Cardiac muscle cell (in vitro differentiated cells and primary cell): ENCODE measurements at places on chromosomes 7 and 10. TPM values are rescaled to one million over a fixed set of nuclear protein-coding genes. Genes with fewer than 3 reads are reported as not detected.

- H3K27me3 ChIP-seq = no peaks in the 10 kb centered on the region
- peak; percentile 55 for DNase-seq
- peaks cover 17% of the 10 kb centered on the region for H3K4me1 ChIP-seq
- peak overlapping the region; percentile 50 for H3K27ac ChIP-seq
- no peak overlapping the region for H3K4me3 ChIP-seq
- H3K36me3 ChIP-seq = no peaks in the 10 kb centered on the region
Observed at GRCh38 chr7:92691578-92691977, 101.4 kb upstream of the FAM133B start.

DNA sequence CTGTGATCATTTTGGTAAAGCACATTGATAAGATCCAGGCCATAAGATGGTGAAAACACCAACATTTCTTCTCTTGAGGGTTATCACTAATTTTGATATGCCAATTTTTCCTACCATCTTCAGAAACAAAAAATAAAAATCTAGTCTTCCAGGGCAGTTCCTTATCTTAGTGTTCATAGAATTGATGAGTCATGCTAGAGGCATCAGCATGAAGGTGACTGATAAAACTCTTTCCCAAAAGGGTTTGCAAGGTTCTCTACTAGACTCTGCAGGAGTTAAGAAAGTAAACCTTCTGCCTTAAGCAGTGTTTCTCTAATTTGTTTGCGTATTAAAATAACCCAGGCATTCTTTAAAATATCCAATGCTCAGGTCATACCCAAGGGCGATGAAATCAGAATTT is 483.1 kb upstream of the CNTNAP2 start:
- H3K36me3 ChIP-seq = no peaks in the 10 kb centered on the region
- H3K27me3 ChIP-seq = no peaks in the 10 kb centered on the region
- no peaks in the 10 kb centered on the region for H3K4me1 ChIP-seq
- H3K4me3 ChIP-seq = no peak overlapping the region
- no peak overlapping the region for H3K27ac ChIP-seq

- DNase-seq = peak; percentile 40
- H3K4me3 ChIP-seq = no peak overlapping the region
- H3K27ac ChIP-seq = peak overlapping the region; percentile 92
- H3K36me3 ChIP-seq = peaks cover 2% of the 10 kb centered on the region
- no peaks in the 10 kb centered on the region for H3K27me3 ChIP-seq
Observed at GRCh38 chr10:122139627-122140170, 131.4 kb upstream of the BTBD16 start.

DNA sequence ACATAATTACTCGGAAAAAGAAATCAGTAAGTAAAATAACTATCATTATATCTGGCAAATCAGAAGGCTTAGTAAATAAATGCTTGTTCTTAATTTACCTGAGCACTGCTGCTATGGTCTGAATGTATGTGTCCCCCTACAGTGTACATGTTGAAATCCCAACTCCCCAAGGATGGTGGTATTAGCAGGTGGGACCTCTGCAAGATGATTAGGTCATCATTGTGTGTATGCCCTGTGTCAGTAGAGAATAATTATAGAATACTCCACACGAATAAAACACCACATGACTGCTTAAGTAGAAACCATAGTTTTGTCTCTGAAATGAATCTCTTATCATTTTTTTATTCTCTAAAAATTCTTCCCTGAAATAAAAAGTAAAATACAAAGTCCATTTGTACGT is 101.6 kb downstream of the RNF133 start:
- no peak overlapping the region for H3K4me3 ChIP-seq
- H3K27me3 ChIP-seq = no peaks in the 10 kb centered on the region
- H3K4me1 ChIP-seq = no peaks in the 10 kb centered on the region
- no peak for DNase-seq
- H3K27ac ChIP-seq = no peak overlapping the region
- no peaks in the 10 kb centered on the region for H3K36me3 ChIP-seq

GRCh38 chr10:62618054-62618453 is 186.5 kb upstream of the ADO start:
- no peaks in the 10 kb centered on the region for H3K36me3 ChIP-seq
- no peak for DNase-seq

The ACHE gene
- total RNA-seq = 25.6 TPM in 2 replicates

GRCh38 chr10:69893271-69893900 is 91.7 kb downstream of the COL13A1 start:
- H3K36me3 ChIP-seq = no peaks in the 10 kb centered on the region
- DNase-seq = no peak
- H3K4me1 ChIP-seq = no peaks in the 10 kb centered on the region
- no peaks in the 10 kb centered on the region for H3K27me3 ChIP-seq
- no peak overlapping the region for H3K4me3 ChIP-seq

The MSMB gene
- total RNA-seq = not detected in 2 replicates

The CYP3A7 gene
- not detected in 2 replicates for total RNA-seq

DNA sequence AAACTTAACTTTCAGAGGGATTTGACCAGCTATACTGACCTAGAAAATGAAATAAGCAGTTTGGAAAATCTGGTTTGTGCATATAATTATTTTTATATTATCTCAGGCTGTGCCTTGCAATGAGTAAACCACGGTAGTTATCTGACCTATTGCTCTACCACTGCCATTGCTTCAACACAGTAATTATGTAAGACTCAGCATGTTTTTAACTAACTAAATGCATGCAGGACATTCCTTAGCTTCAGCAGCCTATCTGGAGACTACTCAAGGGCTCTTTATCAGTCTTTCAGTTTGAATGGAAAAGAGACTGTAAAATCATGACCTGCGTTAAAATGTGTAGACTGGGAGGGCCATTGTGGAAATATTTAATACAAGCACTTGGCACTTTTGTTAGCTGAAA is 22.5 kb downstream of the CHN2 start:
- H3K27ac ChIP-seq = peak overlapping the region; percentile 1
- H3K27me3 ChIP-seq = no peaks in the 10 kb centered on the region
- DNase-seq = peak; percentile 75
- peaks cover 22% of the 10 kb centered on the region for H3K4me1 ChIP-seq
- no peak overlapping the region for H3K4me3 ChIP-seq

The HOXA3 gene
- 1.4 and 9.4 TPM in 2 replicates for total RNA-seq

GRCh38 chr10:122490268-122490667 is 28.9 kb downstream of the HTRA1 start:
- H3K4me3 ChIP-seq = no peak overlapping the region
- H3K36me3 ChIP-seq = no peaks in the 10 kb centered on the region
- no peak for DNase-seq
- H3K27me3 ChIP-seq = no peaks in the 10 kb centered on the region
- peaks cover 40% of the 10 kb centered on the region for H3K4me1 ChIP-seq
- H3K27ac ChIP-seq = no peak overlapping the region

GRCh38 chr10:102644646-102645387 is 538 bp downstream of the TRIM8 start:
- H3K4me1 ChIP-seq = peaks cover 26% of the 10 kb centered on the region
- DNase-seq = peak; percentile 85
- H3K27me3 ChIP-seq = no peaks in the 10 kb centered on the region
- peak overlapping the region; percentile 74 for H3K4me3 ChIP-seq
- H3K36me3 ChIP-seq = no peaks in the 10 kb centered on the region
- peak overlapping the region; percentile 96 for H3K27ac ChIP-seq

The PYROXD2 gene
- total RNA-seq = 22.9 and 45.1 TPM in 2 replicates

DNA sequence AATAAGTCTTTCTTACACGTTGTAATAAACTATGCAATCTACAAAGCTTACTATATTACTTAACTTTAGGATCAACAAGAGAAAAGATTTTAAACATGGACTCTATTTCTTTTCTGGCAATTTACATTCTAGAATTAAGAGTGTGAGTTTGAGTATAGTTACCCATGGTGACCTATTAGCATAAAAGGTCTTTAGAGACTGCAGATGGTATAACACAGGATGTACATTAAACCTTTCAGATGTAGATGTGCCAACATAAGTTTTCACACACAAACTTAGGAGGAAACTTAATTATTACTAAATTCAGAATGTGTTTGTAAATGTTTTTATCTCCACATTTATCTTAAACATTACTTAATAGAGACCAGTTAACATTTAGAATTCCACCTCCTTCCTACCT is 54.1 kb downstream of the KCND2 start:
- no peaks in the 10 kb centered on the region for H3K27me3 ChIP-seq
- H3K27ac ChIP-seq = no peak overlapping the region
- no peaks in the 10 kb centered on the region for H3K36me3 ChIP-seq

DNA sequence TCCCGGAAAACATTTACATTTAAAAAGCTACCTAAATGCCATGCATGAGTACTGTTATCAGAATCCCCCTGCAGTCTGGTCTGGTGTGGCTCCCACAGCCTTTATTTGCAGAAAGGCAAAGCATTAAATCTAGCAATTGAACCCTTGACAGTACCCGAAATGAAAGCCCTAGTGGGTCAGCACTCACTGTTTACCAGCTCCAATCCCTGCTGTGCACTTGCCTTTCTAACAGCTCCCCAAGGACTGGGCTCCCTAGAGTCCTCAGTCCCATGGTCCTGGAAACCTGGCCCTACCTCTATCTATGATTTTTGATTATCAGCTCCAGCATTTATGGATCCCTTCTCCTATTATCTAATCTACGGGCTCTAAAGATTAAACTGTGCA is 1.9 kb upstream of the MACC1 start:
- no peak overlapping the region for H3K27ac ChIP-seq
- no peak for DNase-seq
- peaks cover 8% of the 10 kb centered on the region for H3K4me1 ChIP-seq
- no peaks in the 10 kb centered on the region for H3K27me3 ChIP-seq
- H3K36me3 ChIP-seq = no peaks in the 10 kb centered on the region

- DNase-seq = no peak
- H3K36me3 ChIP-seq = no peaks in the 10 kb centered on the region
- H3K27me3 ChIP-seq = no peaks in the 10 kb centered on the region
- H3K4me3 ChIP-seq = no peak overlapping the region
Observed at GRCh38 chr7:140223515-140224221, 46.9 kb upstream of the KDM7A start.

The GRM8 gene
- 0.18 and 1.3 TPM in 2 replicates for total RNA-seq

The STEAP1B gene
- 0.11 TPM in 1 of 2 replicates, not detected in the other for total RNA-seq

DNA sequence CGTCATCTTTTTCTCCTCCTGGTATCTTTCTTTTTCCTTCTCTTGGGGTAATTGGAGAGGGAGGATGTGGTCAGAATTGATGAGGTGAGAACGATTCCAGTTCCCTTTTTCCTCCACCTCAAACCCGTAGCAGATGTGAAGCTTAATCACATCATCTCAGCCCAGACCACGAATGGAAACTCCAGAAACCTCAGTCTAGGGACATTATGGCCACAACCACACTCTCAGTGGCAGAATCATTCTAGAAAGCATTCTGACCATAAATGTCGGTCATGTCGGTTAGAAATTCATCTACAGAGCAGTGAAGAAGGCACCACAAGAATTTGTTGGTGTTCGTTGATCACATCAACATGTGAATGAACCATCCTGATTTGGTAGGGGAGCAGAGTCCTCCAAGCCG is 78.7 kb downstream of the GATA3 start:
- peaks cover 4% of the 10 kb centered on the region for H3K4me1 ChIP-seq
- no peak overlapping the region for H3K27ac ChIP-seq
- no peak overlapping the region for H3K4me3 ChIP-seq
- peaks cover 3% of the 10 kb centered on the region for H3K27me3 ChIP-seq

The GPNMB gene
- total RNA-seq = 0.39 TPM in 1 of 2 replicates, not detected in the other

The PRSS37 gene
- not detected in 2 replicates for total RNA-seq

GRCh38 chr10:77622889-77623291 is 14.7 kb downstream of the KCNMA1 start:
- no peak for DNase-seq
- no peaks in the 10 kb centered on the region for H3K36me3 ChIP-seq
- no peaks in the 10 kb centered on the region for H3K27me3 ChIP-seq
- H3K4me1 ChIP-seq = no peaks in the 10 kb centered on the region

DNA sequence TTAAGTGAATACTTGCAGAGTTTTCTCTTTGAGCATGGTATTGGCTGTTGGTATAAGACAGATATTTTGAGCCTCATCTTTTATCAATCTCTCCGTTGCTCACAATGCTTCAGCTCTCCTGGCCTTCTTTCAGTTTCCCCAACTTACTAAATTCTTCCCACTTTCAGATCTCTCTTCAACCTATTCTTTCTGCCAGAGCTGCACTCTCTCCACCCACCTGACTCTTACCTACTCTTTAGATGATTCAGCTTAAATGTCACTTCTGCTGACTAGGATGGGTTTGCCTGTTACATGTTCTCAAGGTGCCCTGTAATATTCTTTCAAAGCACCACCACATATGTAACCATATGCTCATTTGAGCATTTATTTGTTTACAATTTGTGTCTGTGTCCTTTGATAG is 1.6 kb downstream of the EXOSC1 start:
- H3K4me1 ChIP-seq = peaks cover 8% of the 10 kb centered on the region
- no peak overlapping the region for H3K4me3 ChIP-seq
- H3K27me3 ChIP-seq = no peaks in the 10 kb centered on the region
- H3K27ac ChIP-seq = no peak overlapping the region
- no peak for DNase-seq

The KIF11 gene
- total RNA-seq = 4.5 and 19.9 TPM in 2 replicates

The GDF10 gene
- total RNA-seq = 3.2 and 4.0 TPM in 2 replicates

- no peaks in the 10 kb centered on the region for H3K36me3 ChIP-seq
- peaks cover 57% of the 10 kb centered on the region for H3K4me1 ChIP-seq
- H3K27me3 ChIP-seq = no peaks in the 10 kb centered on the region
Observed at GRCh38 chr10:114713525-114714090, 55.5 kb upstream of the ABLIM1 start.
